CD4-positive, alpha-beta T cell treated with Interleukin-4 for 1 hour (primary cell): ENCODE measurements at places on chromosomes 2 and 18.

- DNase-seq, result peak; percentile 63
These were observed 50.2 kb upstream of the PLB1 start for GRCh38 chr2:28445448-28446258.

GRCh38 chr18:7889515-7889914 is 322.4 kb downstream of the PTPRM start:
- DNase-seq, result no peak

DNA sequence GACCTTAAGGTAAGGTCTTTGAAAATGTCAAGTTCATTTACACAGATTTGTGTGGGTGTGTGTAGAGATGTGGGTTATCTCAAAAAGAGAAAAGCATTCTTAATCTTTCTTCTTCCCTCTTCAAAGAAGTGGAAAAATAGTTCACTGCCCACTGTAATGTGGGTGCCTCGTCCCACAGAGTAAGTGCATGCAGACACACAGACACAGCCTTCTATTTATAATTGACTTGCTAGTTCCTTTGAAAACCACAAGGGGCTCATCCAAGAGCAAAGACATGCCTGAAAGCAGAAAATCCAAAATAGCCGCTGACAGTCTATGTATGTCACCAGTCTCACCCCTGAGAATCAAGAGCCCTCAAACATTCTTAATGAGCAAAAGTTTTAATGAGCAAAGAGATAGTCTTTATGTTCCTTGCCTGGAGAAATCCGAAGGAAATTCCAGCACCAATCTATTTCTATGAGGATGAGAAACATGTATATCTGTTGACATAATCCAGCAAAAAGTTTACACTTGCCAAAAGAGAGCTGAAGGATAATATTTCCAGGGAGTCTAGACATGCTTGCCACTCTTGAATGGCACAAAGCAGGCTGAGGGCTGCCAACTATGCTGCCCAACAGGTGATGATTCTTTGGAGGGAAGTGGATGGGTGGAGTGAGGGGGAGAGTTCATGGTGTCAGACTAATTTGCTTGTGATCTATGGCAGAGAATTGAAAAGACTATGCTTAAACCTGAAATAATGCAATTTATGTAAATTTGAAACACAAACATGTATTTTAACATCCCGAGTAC is 93.9 kb downstream of the ACVR1 start:
- no peak for DNase-seq

- no peak for DNase-seq
These were observed 22.3 kb downstream of the QPCT start for GRCh38 chr2:37366773-37367172.

DNA sequence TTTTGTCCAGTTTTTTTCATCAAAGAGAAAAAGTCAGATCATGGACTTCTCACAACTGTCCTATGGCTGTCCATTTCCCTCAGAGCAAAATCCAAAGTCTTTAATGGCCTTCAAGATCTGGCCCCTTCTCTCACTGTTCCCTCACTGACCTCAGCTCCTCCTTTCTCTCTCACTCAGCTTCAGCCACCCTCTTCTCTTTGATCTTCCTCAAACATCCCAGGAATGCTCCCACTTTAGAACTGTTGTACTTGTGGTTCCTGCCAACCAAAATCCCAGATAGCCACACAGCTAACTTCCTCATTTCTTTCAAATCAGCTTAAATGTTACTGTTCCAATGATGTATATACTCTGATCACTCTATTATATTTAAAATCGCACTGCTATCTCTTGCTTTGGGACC is 82.9 kb downstream of the NUP35 start:
- no peak for DNase-seq

DNA sequence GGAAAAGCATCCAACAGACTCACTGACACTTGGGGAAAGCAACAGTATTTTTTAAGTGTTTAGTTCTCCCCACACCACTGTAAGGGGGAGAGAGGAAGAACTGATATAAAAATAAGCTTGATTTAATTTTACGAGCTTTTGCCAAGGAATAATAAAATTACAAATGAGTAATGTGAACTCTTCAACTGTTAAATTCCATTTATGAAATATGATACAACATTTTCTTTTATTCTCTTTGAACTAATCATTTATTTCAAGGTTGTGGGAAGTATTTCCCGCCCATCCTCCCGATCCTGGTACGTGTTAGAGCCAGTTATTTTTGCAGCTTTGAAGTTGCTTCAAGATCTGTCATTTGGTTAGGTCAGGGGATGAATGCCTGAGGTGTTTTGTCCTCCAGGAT is 35.2 kb downstream of the WDPCP start:
- DNase-seq, result no peak

DNA sequence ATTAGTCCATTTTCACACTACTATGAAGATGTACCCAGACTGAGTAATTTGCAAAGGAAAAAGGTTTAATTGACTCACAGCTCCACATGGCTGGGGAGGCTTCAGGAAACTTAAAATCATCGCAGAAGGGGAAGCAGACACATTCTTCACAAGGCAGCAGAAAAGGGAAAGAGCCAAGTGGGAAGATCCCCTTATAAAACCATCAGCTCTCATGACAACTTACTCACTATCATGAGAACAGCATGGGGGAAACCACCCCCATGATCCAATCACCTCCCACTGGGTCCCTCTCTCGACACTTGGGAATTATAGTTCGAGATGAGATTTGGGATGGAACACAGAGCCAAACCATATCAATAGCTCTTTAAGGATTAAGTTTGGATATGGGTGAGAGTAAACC is 246.1 kb upstream of the CYRIA start:
- DNase-seq, result no peak

- no peak for DNase-seq
These were observed 22.4 kb upstream of the MGAT5 start for GRCh38 chr2:134231301-134231964.

DNA sequence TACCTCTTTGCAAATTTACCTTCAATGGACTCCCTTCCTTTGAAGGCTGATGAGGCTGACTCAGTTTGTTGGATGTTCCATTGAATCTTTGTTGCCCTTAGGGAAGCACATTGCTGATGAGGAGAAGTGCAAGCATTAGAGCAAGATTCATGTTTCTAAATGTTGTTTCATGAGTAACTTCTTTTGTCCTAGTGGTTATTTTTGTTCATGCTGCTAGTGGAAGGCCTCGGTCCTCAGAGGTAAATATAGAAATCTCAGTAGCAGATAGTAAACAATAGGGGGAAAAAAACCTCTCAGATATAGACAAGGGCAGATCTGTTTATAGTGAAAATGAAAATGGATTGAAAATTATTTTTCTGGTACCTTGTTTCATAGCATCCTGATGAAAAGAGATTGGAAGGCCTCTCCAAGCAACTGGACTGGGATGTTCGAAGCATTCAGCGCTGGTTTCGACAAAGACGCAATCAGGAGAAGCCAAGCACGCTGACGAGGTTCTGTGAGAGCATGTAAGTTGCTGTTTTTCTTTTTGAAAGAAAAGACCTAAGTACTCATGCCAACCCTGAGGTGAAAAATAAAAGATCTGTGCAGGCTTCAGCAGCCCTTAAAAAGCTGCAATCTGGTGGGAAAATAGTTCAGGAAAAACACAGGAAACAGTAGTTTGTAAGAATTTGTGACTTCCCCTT is 104.9 kb downstream of the CERS6 start:
- no peak for DNase-seq

DNA sequence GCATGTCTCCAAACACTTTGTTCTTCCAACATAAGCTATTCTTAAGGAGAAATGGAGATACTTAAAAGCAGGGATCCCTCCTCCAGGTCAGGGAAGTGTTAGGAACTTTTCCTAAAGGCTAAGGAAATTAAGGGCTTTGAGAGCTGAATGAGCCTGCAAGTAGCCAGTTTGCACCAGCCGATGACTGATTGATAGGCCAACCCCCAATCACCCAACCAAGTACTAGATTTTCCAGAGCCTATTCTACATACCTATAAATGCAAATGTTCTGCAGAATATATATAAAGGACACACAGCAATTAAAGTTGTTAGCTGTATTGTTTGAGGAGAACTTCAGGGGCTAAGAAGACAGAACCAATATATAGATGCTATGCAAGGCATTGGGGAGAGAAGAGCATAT is 547.6 kb downstream of the NRXN1 start:
- no peak for DNase-seq

DNA sequence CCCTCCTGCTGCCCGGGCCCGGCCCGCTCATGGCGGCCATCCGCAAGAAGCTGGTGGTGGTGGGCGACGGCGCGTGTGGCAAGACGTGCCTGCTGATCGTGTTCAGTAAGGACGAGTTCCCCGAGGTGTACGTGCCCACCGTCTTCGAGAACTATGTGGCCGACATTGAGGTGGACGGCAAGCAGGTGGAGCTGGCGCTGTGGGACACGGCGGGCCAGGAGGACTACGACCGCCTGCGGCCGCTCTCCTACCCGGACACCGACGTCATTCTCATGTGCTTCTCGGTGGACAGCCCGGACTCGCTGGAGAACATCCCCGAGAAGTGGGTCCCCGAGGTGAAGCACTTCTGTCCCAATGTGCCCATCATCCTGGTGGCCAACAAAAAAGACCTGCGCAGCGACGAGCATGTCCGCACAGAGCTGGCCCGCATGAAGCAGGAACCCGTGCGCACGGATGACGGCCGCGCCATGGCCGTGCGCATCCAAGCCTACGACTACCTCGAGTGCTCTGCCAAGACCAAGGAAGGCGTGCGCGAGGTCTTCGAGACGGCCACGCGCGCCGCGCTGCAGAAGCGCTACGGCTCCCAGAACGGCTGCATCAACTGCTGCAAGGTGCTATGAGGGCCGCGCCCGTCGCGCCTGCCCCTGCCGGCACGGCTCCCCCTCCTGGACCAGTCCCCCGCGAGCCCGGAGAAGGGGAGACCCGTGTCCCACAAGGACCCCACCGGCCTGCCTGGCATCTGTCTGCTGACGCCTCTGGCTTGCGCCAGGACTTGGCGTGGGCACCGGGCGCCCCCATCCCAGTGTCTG is 767 bp downstream of the RHOB start:
- DNase-seq, result peak; percentile 36

DNA sequence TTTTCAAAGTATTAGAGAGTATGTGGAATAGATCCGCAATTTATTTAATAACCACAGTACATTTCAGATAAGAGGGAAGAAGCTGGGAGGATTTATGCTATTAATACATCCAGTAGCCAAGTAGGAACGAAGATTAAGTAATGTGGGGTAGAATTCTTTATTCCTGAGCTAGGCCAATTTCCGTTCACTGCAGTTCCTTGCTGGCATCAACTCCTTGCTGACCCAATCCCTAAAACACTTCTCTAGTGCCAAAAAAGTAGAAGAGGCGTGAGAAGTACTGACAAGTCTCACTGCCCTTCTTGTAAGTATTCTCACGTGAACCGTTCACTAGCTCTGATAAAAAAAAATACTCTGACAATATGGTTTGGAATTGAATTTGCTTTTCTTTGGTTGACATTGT is 211.4 kb downstream of the EPHA4 start:
- DNase-seq, result no peak

GRCh38 chr2:86249579-86250391 is 50.5 kb downstream of the MRPL35 start:
- no peak for DNase-seq

DNA sequence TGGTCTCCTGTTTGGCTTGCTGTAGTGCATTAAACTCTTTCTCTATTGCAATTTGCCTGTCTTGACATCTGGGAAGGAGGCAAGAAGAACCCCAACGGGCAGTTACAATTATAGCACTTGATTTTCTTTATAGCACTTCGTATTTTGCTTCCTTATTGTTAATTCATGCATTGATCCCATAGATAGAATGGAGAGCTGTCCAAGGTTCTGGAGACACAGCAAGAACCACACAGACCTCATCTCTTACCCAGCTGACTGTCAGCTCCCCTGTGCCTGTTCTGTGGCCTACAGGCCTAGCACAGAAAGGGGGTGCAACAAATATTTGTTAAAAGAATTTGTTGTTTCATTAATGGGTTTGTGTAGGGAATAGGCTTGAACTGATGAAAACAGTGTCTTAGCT is 194.3 kb downstream of the GALNT1 start:
- DNase-seq, result no peak

DNA sequence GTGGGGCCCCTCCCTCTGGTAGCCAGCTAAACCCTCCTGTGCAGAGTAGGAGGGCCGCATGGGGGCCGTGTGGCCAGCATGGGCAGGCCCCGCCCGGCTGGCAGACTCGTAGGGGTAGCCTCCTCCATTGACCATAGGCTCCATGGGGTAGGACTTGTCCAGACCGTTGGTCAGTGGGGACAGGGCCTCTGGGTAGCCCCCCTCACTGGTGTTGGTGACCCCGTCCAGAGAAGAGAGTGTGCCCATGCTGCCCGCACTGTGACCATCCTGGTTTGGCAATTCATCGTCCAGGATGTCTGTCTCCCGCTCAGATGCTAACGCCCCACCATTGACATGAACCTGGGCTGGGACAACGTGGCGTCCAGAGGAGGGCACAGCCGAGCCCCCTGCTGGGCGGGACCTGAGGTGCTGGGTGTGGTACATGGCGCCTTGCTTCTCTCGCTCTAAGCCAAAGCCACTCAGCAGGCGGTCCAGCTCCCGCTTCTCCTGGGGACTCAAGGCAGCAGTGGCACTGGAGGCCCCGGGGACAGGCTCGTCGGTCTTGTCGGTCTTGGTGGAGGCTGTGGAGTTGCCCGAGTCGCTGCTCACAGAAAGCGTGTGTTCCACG is 154.3 kb downstream of the TNS1 start:
- no peak for DNase-seq

DNA sequence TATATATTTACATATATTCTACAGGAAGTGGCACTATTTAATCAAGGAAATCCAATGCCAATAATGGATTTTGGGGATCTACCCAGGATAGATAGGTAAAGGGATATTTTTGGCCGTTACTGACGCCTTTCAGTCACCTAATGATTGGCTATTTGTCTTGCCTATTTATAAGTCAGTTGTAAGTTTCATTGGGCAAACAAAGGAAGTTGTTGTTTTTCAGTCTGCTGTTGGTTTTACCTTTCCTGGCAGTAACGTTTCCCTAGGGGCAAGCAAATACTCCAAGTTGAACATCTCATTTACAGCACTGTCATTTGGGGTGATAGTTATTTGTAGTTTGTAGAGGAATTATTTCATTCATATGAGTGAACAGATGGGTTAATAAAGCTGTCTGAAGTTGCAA is 17.0 kb upstream of the LANCL1 start:
- DNase-seq, result no peak

- peak; percentile 64 for DNase-seq
These were observed 87.1 kb upstream of the MCFD2 start for GRCh38 chr2:47002480-47003381.

GRCh38 chr2:9422321-9423099 is 818 bp downstream of the ITGB1BP1 start:
- peak; percentile 29 for DNase-seq

- DNase-seq, result no peak
These were observed 5.6 kb downstream of the CEP192 start for GRCh38 chr18:12996661-12997292.

DNA sequence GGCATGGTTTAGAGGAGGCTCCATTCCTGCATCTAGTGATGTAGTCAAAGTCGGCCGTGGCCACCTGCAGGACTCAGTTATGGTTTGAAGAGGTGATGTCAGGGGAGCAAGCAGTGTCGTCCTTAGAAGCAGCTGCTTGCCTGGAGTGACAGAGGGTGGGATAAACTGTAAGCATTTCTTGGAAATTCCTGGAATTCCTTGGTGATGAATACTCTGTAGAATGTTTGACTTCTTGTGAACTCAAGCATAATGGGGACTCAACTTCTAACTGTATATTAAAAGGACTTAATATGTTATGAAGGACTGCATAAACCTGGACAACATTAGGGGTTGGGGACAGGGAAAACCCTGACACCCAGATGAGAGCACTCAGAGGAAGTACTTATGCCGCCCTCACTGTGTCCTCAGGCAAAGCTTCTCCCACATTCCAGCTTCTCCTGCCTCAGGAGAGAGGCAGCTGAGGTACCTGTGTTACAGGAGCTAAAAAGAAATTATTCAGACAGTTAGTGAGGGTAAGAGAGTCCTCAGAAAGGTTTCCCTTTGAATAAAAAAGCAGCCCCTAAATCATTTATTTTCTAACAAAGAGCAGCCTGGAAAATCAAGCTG is 459.9 kb upstream of the CELF4 start:
- no peak for DNase-seq
